NCI-H510A treated with DMSO at 0.1 percent for 48 hours (cell line): ENCODE measurements at places on chromosomes 11 and 22.

DNA sequence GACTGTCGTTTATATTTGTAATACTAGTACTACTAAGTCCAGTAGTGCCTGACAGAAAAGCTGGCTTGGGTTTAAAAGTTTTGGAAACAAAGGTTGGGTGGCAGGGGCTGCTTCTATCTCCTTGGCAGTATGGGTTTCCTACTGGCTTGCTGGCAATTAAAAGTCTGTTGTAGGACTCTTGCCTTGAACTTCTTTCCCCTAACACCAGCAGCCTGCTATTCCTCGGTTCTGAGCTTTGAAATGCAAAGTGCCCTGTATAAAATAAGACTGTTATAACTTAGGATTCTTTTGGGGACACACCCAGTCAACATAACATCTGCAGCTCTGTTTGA is 1.3 kb downstream of the RNF169 start:
- DNase-seq = no peak

DNA sequence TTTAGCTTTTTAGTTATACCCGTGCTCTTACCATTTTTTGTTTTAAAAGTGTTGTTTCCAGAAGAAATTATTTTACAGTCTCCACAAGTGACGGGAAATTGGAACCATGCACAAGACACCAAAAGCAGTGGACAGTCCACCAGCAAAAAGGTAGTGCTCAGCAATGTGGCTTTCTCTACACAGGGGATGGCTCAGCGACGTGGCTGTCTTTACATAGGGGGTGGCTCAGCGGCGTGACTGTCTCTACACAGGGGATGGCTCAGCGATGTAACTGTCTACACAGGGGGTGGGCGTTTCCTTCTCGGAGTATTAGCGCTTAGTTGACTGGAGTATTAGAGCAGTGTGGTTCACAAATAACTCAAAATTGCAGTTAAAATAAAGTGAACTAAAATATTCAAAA is 36.0 kb upstream of the PANX2 start:
- DNase-seq = no peak

DNA sequence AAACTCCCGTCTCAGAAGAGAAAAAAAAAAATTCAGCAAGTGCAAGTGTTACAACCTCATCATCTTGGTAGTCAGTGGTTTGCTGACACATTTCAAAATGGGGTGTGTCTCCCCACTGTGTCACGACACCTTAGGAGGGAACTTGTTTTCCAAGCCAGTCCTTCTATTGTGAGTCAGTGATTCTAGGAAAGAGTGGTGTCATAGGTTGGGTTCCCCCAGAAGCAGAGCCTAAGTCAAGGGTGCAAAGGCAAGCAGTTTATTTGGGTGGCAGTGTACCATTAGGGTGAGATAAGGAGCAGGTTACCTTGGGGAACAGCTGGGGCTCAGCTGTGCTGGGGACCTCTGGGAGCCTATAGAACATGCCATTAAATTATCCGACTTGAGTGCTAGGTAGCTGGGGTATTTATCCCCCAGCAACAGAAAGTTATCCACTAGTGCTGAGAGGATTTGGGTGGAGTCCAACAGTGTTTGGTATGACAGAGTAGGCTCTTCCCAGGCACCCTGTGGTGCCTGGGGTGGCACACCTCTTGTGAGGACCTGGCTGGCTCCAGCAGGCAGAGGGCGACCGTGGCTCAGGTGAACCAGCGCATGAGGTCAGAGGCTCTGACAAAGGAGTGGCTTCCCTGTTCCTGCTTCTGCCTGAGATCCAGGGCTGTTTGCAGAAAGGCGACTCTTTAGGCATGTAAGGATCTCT is 41.7 kb downstream of the KIAA1671 start:
- DNase-seq = peak; percentile 67

DNA sequence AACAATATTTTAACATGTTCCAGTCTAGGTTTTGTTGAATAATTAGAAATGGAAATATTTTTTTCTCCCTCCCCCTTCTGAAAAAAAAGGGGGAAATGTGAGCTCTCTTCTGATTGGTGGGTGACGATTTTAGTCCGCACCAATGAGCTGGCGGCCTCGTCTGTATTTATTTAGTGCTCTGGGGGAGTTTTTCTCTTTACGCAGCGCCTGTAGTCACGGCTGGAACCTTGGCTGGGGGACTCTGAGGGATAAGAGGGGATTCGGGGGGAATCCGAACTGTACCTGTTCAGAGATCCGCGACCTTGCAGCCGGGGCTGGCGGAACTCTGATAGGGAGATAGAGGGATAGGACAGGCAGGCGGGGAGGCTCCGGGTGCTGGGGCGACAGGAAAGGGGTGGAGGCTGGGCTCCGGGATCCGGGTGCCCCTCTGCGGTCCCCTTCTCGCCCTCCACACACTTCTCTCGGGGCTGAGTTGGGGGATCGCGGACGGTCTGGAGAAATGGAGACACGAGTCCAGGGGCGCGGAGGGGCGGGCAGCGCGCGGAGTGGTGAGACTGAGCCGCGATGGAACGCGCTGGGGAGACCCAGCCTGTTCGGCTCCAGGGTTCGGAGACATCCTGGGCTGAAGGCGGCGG is 99.7 kb upstream of the HSD17B12 start:
- DNase-seq = no peak

GRCh38 chr11:47104261-47104950 is 72.3 kb downstream of the ARFGAP2 start:
- no peak for DNase-seq

GRCh38 chr11:57648801-57649735 is 644 bp downstream of the YPEL4 start:
- no peak for DNase-seq

- no peak for DNase-seq
These were observed 17.2 kb downstream of the SCGB1A1 start for GRCh38 chr11:62435846-62436660.

DNA sequence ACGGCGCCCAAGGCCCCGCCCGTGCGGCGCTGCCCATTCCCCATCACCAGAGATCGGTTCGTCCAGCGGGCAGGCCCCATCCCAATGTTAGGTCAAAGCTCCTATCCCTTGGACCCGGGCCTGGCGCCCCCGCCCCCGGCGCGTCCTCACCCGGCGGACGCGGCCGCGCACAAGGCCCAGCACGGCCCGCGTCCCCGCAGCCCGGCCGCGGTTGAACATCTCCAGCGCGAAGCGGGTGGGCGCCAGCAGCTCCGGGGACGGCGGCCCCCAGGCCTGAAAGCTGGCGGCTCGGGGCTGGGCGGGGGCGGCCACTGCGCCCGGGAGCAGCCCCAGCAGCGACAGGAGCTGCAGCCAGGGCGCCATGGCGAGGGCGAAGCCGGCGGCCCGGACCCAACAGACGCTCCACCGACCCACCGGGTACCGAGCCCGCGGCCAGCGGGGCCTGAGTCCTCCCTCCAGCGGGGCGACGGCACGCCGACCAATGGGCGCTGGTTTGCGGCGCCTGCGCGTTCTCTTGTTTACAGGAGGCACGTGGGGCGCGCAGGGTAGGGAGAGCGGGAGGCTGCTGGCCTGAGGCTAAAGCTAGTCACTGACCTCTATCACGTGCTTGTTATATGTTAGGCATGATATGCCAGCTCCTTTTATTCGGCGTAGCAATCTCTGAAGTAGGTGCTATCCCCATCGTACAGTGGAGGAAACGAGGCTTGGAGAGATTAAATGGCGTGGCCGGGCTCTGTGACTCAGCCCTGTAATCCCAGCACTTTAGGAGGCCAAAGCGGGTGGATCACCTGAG is at the start of gene CTSF:
Gene CTSF (minus strand): TSS at position 483 of the 793 bp plus-strand sequence. CDS start 120 bp downstream, at position 363.
- DNase-seq = peak; percentile 76

GRCh38 chr11:36278531-36279282 is 10.5 kb downstream of the COMMD9 start:
- DNase-seq = no peak

DNA sequence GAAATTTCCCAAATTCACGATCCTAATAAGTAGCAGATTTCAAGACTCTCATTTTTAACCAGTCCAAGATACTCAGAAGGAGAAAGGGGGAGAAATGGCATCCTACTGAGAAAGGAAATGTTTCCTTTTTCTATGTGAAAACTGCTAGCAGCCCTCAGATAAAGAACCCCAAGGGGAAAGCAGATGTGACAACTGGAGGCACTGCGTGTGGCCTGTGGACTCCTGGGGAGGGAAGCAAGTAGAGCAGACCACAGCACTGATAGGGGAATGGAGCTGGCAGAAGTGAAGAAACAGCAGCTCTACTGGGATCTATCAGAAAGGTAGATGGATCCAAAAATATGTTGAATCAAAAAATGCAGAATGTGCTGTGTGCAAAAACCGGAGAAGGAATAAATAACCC is 239.7 kb upstream of the API5 start:
- no peak for DNase-seq

GRCh38 chr11:66275396-66275795 is 2.6 kb upstream of the CNIH2 start:
- DNase-seq = no peak

DNA sequence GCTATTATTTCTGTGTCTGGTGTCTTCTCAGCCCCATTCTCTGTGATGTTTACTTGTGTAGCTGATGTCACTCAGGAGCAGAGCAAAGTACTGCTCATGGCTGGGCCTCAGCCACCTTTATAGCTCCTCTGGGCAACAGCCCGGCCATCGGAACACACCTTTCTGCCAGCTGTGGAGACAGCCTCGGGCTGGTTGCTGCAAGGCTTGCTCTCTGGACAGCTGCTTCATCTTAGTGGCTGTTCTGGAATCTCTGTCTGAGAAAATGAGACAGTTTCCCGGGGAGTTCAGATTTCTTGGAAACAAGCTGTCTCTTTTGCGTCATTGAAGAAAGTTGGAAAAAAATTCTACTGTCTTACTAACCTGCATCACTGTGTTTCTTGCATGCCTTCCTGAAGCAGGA is 20.0 kb downstream of the THY1 start:
- no peak for DNase-seq

DNA sequence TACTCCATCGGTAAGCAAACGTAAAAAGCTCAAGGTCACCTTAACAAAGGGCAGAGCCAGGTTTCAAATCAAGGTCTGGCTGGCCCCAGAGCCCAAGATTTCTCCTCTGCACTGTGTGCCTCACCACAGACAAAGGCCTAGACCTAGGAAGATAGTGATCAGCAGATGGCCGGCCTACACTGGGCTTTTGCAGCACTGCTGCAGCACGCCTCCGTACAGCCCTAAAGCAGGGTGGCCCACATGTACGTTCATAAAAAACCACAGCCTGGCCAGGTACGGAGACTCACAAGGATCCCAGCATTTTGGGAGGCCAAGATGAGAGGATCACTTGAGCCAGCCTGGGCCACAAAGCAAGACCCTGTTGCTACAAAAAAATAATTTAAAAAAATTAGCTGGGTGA is 106.3 kb upstream of the PITPNB start:
- DNase-seq = no peak

- DNase-seq = no peak
These were observed 42.3 kb upstream of the LINC01488 start for GRCh38 chr11:69439127-69439526.

GRCh38 chr11:129013737-129014475 is 71.2 kb upstream of the TP53AIP1 start:
- DNase-seq = no peak

- DNase-seq = no peak
These were observed 911.1 kb downstream of the TBC1D22A start for GRCh38 chr22:47673557-47673956.

DNA sequence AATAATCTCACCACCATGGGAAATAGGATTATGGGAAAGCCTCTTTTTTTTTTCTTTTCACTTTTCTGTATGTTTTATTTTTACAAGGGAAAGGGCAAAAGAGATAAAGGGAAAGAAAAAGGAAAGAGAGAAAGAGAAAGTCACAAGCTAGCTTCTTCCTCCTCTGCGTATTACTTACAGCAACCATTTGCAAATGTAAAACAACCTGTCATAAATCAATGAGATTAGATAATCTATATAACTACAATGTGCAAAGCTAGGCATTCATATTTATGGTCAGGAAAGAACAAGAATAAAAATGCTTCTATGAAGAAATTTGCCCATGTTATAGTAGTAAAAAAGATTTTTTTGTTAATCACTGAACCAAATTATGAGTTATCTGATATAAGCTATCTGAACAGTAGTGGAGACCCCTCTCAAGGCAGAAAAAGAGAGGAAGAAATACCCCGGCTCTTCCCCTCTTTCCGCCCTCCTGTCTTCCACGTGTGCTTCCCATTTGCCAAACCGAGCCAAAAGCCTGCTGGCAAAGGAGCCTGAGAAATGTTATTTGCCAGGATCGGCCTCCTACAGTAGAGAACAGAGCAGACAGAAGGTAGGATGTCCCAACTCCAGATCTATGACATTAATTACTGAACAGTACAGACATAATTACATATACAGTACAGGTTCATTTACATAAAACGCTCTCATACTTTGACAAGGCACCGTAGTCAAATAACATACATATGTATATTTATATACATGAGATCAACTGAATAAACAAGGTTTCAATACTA is 50.2 kb downstream of the ARHGAP32 start:
- no peak for DNase-seq

- no peak for DNase-seq
These were observed 94.8 kb upstream of the RTL6 start for GRCh38 chr22:44592824-44593148.

DNA sequence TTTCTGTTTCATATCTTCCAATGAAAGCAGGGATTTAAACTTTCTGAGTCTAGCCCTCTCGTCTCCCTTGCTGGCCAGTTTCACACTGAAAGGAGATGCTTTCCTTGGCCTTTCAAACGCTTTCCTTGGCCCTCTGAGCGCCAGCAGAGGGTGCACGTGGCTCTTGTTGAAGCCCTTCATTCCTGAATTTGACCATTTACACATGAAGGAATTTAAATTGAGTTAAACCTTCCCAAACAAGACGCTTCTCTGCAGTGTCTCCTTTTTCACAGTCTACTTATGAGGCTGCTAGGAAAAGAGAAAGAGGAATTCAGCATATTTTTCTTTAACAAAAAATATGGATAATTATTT is 21.6 kb downstream of the NNMT start:
- DNase-seq = peak; percentile 52

GRCh38 chr11:1199751-1200610 is 22.9 kb upstream of the MUC5B start:
- no peak for DNase-seq

DNA sequence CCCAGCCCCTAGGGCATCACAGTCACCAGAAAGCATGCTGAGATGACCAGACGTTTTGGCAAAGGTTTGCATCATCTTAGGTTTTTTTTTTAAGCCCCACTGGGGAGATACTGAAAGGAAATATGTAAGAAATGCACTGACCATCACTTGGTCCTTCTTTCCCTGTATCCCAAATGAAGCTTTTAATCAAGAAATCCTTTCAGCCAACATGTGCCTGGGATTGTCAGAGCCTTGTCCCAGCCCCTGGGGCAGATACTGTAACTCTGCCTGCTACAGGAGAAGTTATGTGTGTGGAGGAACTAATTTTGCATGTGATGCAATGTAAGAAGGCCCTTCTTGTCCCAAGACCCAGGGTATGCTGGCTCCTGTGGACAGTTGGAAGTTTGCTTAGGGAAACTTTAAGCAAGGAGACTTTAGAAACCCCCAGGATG is 65.6 kb downstream of the PPFIBP2 start:
- no peak for DNase-seq

DNA sequence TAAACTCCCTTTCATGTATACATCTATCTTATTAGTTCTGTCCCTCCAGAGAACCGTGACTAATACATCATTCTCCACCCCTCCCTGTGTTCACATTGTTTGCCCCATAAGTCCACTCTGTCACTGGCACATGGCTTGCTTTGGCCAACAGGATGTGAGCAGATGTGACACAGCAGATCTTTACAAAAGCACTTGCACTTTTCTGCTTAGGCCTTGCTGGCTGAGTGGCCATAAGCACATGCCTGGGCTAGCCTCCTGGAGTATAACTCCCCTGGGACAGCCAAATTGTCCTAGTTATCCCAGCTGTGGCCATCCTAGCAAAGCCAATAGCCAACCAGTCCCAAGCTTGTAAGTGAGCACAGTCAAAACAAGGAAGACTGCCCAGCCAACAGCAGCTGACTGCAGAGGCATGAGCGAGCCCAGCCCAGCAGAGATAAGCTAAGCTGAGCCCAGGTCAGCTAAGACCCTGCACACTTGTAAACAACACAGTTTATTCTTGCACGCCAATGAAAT is 9.7 kb upstream of the RCN1 start:
- no peak for DNase-seq

- no peak for DNase-seq
These were observed 6.0 kb downstream of the P2RX6 start for GRCh38 chr22:21020802-21021429.
